WTC11 (cell line): ENCODE measurements at places on chromosomes 6 and 20. TPM values are rescaled to one million over a fixed set of nuclear protein-coding genes. Genes with fewer than 3 reads are reported as not detected.

DNA sequence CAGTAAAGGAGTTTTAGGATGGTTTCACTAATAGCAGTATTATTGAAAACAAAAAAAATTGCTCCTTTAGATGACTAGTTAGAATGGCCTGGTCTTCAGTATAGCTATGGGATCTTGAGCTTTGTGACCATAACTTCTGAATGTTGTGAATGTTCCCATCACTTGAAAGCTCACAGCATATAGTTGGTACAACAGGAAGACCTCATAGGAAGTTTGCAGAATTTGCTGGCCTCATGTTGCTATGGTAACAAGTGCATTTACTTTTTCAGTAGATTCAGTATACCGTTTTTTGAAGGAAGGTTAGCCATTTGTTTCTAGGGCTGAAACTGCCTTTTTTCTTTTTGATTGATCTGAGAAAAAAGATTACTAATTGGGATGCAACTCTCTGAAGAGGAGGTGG lies 8.3 kb downstream of the PHF3 start:
- DNase-seq: no peak
- 0 out of 2 replicates have a peak overlapping the region, but pooled peaks have one; percentile 41 for H3K27ac ChIP-seq
- peaks cover 47% of the 10 kb centered on the region for H3K4me1 ChIP-seq
- no peaks in the 10 kb centered on the region for H3K36me3 ChIP-seq
- no peaks in the 10 kb centered on the region for H3K27me3 ChIP-seq

- H3K36me3 ChIP-seq: peaks cover 47% of the 10 kb centered on the region
- peaks cover 15% of the 10 kb centered on the region for H3K4me1 ChIP-seq
- H3K27ac ChIP-seq: no peak overlapping the region
- DNase-seq: no peak
- H3K27me3 ChIP-seq: no peaks in the 10 kb centered on the region
These were observed 18.2 kb downstream of the GNAS-AS1 start for GRCh38 chr20:58832457-58832856.

- H3K27ac ChIP-seq: no peak overlapping the region
- no peaks in the 10 kb centered on the region for H3K27me3 ChIP-seq
- peaks cover 6% of the 10 kb centered on the region for H3K36me3 ChIP-seq
- H3K4me1 ChIP-seq: peaks cover 8% of the 10 kb centered on the region
- no peak overlapping the region for H3K4me3 ChIP-seq
These were observed 181.2 kb upstream of the SHLD1 start for GRCh38 chr20:5569021-5569420.

- no peaks in the 10 kb centered on the region for H3K27me3 ChIP-seq
- H3K4me3 ChIP-seq: no peak overlapping the region
- H3K36me3 ChIP-seq: peaks cover 2% of the 10 kb centered on the region; the same call in 1 of the 2 replicates
- peaks cover 36% of the 10 kb centered on the region for H3K4me1 ChIP-seq
These were observed 15.7 kb downstream of the SASH1 start for GRCh38 chr6:148358196-148358785.

The HEBP2 gene
- 31.9 to 40.9 TPM (median 36.1 TPM) in 3 replicates for total RNA-seq

The BMP7 gene
- total RNA-seq: 39.1 to 40.7 TPM (median 40.0 TPM) in 3 replicates

DNA sequence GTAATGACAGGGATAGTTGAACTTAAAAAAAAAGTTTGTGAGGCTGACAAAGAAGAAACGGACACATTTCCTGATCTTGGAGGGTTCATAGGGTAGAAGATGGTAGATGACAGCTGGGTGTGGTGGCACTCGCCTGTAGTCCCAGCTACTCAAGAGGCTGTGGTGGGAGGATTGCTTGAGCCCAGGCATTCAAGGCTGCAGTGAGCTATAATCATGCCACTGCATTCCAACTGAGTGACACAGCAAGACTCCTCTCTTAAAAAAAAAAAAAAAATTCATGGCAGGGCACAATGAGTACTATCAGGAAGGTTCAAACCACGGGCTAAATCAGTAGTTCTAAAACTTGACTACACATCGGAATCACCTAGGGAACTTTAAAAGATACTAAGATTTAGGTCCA lies 2.0 kb upstream of the MICA start:
- peaks cover 25% of the 10 kb centered on the region for H3K27me3 ChIP-seq
- no peak for DNase-seq
- H3K27ac ChIP-seq: peak overlapping the region; percentile 0; the same call in 1 of the 2 replicates
- peak overlapping the region; percentile 98 for H3K4me3 ChIP-seq
- H3K36me3 ChIP-seq: peaks cover 14% of the 10 kb centered on the region

DNA sequence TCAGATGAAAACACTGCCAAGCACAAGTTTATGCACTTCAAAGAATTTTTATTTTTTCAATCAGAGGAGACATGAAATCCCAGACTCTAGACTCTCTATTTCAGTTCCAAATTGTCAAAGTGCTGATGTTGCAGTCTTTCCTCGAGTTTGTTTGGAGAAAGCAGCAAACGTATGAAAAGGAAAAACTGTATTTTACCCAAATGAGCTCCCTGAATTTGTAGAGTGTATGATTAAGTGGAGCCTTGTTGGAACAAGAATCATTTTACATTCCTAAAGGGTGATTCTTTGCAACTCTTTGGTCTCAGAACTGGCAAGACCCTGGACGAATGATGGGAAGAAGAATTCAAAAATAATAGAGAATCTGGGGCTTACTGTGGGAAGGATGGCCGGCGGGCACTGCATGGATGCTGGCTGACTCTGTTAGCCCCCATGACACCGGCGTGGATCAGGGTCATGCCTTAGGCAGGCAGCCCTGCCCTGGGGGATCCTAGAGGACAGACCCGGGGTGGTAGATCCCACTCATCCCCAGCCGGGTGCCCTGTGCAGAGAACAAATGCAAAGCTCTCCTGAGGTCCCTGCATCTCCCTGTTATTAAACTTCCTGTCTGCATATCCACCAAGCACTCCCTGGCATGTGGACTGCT lies 207.4 kb downstream of the FNDC1 start:
- H3K36me3 ChIP-seq: no peaks in the 10 kb centered on the region
- DNase-seq: no peak
- no peaks in the 10 kb centered on the region for H3K4me1 ChIP-seq
- no peaks in the 10 kb centered on the region; the same call in 1 of the 2 replicates for H3K27me3 ChIP-seq

- no peak overlapping the region for H3K4me3 ChIP-seq
- no peaks in the 10 kb centered on the region for H3K27me3 ChIP-seq
- peaks cover 25% of the 10 kb centered on the region for H3K4me1 ChIP-seq
- no peak overlapping the region for H3K27ac ChIP-seq
These were observed 298.6 kb upstream of the THEMIS start for GRCh38 chr6:128199461-128199860.

The DUSP22 gene
- total RNA-seq: 37.2 to 41.4 TPM (median 38.5 TPM) in 3 replicates

The OR12D3 gene
- not detected in 3 replicates for total RNA-seq

DNA sequence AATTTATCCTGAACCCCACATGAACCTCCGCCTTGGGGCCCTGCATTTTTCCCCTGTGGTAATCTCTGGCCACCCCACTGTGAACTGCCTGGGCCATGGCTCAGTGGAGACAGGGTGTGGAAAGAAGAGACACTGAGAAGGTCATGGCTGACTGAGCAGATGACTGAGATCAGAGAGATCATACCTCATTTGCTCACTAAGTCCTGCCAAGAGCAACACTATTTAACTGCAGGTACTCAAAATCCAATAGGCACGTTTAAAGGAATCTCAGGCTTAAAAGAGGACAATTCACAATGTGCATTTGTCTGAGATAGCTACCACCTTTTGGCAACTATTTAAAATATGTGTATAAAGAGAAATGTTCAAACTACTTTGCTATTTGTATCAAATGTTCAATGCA lies 305.0 kb downstream of the GMDS start:
- no peaks in the 10 kb centered on the region for H3K36me3 ChIP-seq
- H3K4me1 ChIP-seq: peaks cover 7% of the 10 kb centered on the region
- no peak overlapping the region for H3K4me3 ChIP-seq
- H3K27me3 ChIP-seq: no peaks in the 10 kb centered on the region

The GRIK2 gene
- 2.7 to 6.0 TPM (median 5.2 TPM) in 3 replicates for total RNA-seq

DNA sequence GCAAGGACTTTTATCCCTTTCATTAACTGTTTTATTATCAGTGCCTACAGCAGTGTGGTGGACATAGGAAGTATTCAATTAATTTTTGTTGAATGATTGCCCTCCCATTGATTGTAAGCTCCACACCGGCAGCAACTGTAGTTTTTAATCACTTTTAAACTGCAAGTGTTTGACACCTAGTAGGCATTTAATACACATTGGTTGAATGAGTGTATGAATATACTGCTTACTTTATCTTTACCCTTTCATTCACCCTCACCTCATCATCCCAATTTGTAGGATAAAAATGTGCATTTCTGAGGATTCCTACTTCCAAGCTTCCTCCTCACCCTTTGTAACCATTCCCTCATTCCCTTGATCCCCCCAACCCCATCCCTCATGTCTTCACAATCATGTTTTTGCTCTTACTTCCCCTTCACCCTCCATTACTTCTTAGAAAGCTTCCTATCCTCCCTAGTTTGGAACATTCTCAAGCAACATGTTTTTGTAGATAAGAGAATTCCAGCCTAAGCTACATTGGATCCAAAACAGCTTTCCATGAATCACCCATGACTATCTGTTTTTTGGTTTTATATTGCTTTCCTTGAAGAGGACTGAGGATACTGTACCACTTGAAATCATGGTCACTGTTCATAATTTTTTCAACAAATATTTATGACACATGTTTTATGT lies 955 bp upstream of the SLC26A8 start:
- peaks cover 9% of the 10 kb centered on the region; the same call in 1 of the 2 replicates for H3K27me3 ChIP-seq
- H3K36me3 ChIP-seq: no peaks in the 10 kb centered on the region
- no peak for DNase-seq
- H3K27ac ChIP-seq: 0 out of 2 replicates have a peak overlapping the region, but pooled peaks have one; percentile 87
- H3K4me3 ChIP-seq: peak overlapping the region; percentile 73

GRCh38 chr6:14232889-14233288 lies 115.3 kb downstream of the CD83 start:
- no peaks in the 10 kb centered on the region for H3K36me3 ChIP-seq
- DNase-seq: no peak
- no peak overlapping the region for H3K27ac ChIP-seq
- peaks cover 8% of the 10 kb centered on the region for H3K4me1 ChIP-seq
- H3K4me3 ChIP-seq: no peak overlapping the region
